ENCODE measurements at places on chromosomes 16 and 17.

DNA sequence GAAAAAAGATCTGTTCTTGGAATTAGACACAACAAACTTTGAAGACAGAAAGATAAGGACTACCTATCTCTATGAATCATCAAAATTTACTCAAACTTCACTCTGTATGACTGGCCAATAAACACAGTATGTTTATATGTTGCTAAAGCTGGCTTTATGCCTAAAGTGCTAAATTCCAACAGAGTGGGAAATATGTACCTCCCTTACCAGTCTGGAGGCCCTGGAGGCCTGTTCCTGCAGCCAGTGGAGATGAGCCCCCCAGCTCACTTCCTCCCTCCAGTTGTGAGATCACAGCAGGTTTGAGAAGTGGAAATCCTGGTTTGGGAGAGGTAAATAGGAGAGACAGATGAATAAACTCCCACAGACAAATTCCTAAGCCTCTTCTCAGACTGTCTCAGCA lies 9.0 kb downstream of the ZNF23 start:
- no peak for DNase-seq

- no peak for DNase-seq
These were observed 72.3 kb upstream of the XYLT1 start for GRCh38 chr16:17543073-17543472.

DNA sequence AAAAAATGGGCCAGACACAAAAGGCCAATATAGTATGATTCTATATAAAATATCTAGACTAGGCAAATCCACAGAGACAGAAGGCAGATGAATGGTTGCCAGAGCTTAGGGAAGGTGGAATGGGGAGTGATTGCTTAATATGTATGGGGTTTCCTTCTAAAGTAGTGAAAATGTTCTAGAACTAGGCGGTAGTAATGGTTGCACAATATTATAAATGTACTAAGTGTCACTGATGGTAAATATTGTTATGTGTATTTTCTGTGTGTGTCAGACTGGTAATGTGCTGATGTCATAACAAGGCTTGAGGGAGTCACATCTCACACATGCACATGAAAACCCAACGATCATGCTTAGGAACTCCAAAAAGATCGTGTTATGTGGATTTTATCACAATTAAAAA lies 106.9 kb upstream of the SIAH1 start:
- DNase-seq = no peak

GRCh38 chr17:42429726-42430447 lies 6.8 kb upstream of the CAVIN1 start:
- DNase-seq = no peak

DNA sequence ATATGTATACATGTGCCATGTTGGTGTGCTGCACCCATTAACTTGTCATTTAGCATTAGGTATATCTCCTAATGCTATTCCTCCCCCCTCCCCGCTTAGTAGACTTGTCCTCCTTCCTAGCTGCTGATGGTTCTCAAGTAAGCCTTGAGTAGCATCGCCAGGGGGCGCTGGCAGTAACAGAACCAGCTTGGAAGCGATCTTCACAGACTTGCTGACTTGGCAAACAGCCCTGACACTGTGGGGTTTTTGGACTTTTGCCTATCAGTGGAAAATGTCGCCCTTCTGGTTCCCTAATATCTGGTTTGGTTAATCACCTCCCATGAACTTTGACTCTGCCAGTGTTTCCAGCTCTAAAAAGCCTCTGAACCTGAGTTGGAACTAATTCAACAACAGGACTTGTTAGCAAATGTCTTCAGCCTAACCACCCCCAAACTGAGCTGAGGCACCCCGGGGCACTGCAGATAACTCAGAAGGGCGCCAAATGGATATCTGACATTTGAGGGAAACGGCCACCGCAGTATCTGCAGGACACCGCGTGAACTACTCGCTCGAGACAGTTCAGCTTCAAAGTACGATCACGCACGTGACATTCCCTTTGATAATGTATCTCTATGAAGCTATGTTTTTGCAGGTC lies 15.4 kb upstream of the SPATA32 start:
- DNase-seq = peak; percentile 85

DNA sequence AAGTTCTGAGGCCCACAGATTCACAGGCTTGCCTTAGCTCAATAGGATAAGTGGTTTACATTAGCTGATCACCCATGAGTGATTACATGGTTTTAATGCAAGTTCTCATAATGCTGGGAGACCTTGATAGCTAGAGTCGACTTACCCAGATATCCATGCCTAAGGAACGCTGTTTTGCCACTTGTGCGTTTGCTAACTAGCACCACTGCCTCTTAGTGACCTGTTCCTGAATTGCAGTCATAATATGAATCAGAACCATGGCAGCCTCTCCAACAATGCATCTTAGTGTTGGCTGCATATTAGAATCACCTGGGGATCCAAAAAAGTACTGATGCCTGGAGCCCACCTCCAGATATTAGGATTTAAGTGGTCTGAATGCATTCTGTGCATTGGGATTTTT lies 251.1 kb upstream of the CDH5 start:
- no peak for DNase-seq

DNA sequence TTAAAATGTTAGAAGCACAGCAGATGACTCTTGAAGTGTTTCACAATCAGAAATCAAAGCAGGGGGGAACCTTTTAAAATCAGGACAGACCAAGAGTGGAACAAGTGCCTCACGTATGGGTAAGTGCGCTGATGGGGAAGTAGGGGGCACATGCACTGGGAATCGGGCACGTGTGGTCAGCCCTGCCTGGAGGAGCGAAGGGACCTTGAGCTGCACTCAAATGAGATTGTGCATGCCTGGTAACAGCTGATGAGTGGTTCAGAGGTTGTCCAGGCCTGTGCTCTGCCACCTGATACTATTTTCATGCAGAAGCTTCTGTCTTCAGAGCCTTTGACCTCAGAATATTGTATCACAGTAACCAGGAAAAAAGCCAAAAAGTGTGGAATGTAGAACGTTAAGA lies 13.7 kb upstream of the XYLT2 start:
- DNase-seq = no peak

- no peak for DNase-seq
These were observed 13.9 kb downstream of the MMP2 start for GRCh38 chr16:55492756-55493380.

- DNase-seq = no peak
These were observed 5.7 kb downstream of the ATP2C2 start for GRCh38 chr16:84373907-84374489.

GRCh38 chr16:4976079-4976478 lies 17.9 kb downstream of the SEC14L5 start:
- DNase-seq = no peak

DNA sequence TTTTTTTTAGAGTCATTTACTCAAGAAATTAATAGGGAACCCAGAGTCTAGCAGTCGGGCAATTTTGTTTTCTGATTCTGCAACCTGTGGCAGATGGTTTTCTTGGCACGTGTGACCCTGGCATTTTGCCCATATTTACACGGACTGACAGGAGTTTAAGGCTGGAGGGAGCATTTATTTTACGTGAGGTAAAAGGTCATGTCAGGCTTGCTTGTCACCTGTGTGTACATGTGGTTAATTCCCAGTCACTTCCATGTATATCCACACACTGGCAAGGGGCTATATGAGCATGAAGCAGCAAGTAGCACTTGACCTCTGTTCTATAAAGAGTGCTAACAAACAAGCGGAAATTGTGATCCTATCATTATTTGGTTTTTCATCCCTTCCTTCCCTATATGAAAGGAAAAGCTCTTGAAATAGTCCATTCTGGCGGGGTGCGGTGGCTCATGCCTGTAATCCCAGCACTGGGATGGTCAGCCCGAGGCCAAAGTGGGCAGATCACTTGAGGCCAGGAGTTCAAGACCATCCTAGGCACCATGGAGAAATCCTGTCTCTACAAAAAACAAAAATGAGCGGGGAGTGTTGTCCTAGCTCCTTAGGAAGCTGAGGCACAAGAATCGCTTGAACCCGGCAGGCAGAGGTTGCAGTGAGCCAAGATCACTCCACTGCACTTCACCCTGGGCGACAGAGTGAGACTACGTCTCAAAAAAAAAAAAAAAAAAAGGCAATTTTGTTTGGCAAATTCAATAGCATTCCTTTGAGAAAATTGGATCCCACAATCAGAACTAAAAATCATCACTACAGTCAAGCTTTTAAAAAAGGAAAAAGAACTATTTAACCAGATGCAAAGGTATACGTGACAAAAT lies 2.1 kb downstream of the SPAG9 start:
- no peak for DNase-seq

- DNase-seq = no peak
These were observed 12.3 kb downstream of the MEIOB start for GRCh38 chr16:1859650-1860049.

- no peak for DNase-seq
These were observed 6.0 kb downstream of the ABI3 start for GRCh38 chr17:49216482-49216881.

- no peak for DNase-seq
These were observed 17.9 kb downstream of the ST3GAL2 start for GRCh38 chr16:70421014-70421413.

Data from fibroblast of skin of back (primary cell).